ENCODE measurements at places on chromosomes 7 and 10. TPM values are rescaled to one million over a fixed set of nuclear protein-coding genes. Genes with fewer than 3 reads are reported as not detected.

The PMS2 gene
- 22.3 TPM for total RNA-seq

The CD36 gene
- 20.1 TPM for total RNA-seq

The GPRIN2 gene
- 2.8 TPM for total RNA-seq

The PLCE1 gene
- total RNA-seq = 1.7 TPM

The POLR1F gene
- 20.8 TPM for total RNA-seq

The FAM171A1 gene
- 31.6 TPM for total RNA-seq

The ANKRD30A gene
- 0.18 TPM for total RNA-seq

The H2BK1 gene
- not detected for total RNA-seq

The C7orf33 gene
- total RNA-seq = not detected

The LRRN3 gene
- total RNA-seq = 13.3 TPM

The MAPK8 gene
- 63.0 TPM for total RNA-seq

The FMC1 gene
- 29.0 TPM for total RNA-seq

The NPSR1 gene
- total RNA-seq = 53.7 TPM

The PCBD1 gene
- 49.7 TPM for total RNA-seq

The SLC16A9 gene
- total RNA-seq = 3.8 TPM

The GPR15LG gene
- not detected for total RNA-seq

GRCh38 chr10:112286837-112287818, 3.9 kb downstream of the TECTB start:
- ATAC-seq = no peak

GRCh38 chr7:81768951-81769778, 682 bp downstream of the HGF start:
- ATAC-seq = peak; percentile 7

DNA sequence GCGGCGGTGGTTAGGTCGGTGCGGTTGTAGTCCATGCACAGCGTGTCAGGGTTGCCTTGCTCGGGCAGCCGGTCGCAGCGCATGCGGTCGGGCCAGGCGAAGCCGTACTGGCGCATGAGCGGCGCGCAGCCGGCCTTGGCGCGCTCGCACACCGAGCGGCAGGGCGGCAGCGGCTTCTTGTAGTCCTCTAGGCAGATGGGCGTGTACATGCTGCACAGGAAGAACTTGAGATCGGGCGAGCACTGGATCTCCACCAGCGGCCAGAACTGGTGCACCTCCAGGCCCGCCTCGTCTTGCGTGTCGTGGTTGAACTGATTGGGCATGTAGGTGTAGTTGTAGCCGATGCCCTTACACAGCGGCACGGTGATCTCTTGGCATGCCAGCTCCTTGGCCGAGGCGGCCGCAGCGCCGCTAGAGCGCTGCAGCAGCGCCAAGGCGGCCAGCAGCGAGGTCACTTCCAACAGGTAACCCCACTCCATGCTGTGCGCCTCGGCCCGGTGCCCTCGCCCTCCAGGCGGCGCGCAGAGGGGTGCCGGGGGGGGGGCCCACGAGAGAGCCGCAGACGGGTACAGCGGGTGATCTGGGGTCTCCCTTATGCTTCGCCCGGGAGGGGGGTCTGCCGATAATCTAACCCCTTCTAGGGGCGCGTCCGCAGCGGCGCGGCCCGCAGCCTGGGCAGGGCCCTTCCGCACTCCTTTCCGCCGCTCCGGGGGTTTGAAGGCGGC, 983 bp downstream of the FZD8 start:
- ATAC-seq = peak; percentile 54

- no peak for ATAC-seq
Measured at GRCh38 chr7:51973071-51973470, 656.5 kb upstream of the COBL start.

- no peak for ATAC-seq
Measured at GRCh38 chr10:1602037-1602484, 135.3 kb downstream of the ADARB2 start.

GRCh38 chr10:117502421-117503243, 39.9 kb upstream of the EMX2 start:
- ATAC-seq = no peak

DNA sequence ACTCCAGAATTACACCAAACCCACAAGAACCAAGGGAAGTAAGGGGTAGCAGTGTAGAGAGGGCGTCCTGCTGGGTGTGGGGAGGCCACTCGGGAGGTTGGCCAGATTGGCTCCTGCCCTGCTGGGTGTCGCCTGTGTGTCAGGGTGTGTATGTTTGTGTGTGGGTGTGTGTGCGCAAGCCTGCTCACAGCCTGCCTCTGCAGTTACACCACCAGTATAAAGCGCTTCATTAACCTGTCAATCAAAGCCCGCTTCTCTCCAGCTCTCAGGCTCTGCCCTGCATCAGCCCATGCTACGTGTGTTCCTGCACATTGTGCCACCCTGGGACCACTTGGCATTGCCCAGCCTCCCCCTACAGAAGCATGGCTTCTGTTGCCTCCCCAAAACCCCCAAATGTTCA, 83.3 kb upstream of the PAX2 start:
- no peak for ATAC-seq

DNA sequence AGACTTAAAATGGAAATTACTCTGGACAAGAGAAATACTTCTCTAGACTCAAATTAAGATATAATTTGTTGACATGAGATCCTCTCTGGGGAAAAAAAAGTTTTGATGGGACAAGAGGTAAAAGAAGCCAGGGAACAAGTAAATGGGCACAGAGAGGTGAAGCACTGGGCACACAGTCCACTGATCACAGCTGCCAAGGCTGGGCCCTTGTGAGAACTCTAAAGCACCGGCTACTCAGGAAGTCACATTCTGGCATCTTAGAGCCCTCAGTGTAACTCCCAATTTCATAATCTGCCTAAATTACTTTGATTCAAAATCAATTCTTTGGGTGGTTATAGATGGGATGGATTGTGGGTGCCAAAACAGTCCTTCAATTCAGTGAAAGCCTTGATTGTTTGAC, 123.2 kb upstream of the CACNA2D1 start:
- ATAC-seq = no peak

- ATAC-seq = no peak
Measured at GRCh38 chr10:122983898-122984297, 3.7 kb downstream of the PSTK start.

GRCh38 chr7:81638198-81638597, 131.6 kb downstream of the HGF start:
- no peak for ATAC-seq

DNA sequence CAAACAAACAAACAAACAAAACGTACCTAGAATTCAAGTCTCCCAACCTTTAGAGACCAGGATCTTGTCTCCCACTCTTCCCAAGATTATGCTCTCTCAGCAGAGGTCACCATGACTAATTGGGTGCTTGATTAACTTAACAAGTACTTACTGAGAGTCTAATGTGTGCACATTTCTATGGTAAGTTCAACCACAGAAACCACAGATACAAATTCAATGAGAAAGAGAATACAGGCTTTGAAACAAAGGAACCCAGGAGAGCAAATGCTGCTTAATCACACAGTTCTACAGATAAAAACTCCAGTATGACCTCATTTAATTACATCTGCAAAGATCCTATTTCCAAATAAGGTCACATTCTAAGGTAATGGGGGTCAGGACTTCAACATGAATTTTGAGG, 142.8 kb downstream of the DNAJC1 start:
- no peak for ATAC-seq

DNA sequence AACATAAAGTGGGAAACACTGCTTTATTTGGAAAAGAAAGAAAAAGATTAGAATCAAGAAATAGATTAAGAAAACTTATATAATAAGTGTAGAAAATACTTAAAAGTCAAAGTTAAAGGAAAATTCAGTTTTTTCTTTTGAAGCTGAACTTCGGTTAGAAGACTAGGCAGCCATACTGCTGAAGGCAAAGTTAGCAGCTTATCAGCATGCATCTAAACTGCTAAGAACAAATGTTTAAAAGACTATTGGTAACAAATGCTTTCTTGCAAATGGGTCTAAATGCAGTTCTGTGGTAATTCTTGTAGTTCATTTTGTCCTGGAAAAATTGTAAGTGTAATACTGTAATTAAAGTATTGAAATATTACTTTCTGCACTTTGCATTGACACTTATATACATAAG, 18.0 kb downstream of the MIOS start:
- no peak for ATAC-seq

- no peak for ATAC-seq
Measured at GRCh38 chr10:86344281-86344680, 22.3 kb downstream of the GRID1 start.

DNA sequence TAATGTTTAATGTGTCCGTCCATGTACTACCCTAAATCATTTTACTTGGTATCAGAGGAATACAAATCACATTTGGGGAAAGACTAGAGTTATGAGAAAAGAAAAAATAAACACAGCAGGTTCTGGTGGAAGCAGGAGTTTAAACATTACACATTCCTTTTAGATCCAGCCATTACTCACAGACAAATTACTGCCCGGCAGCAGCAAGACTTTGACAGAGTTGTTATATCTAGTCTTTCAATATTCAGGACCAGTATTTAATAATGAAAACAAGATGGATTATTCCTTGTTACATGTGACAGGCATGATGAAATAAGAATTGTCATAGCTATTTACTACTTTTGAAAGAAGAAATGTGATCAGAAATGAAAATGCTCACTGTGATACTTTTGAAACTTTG, 131.8 kb upstream of the GNAI1 start:
- ATAC-seq = no peak

- no peak for ATAC-seq
Measured at GRCh38 chr7:98209166-98209920, 1.9 kb upstream of the BHLHA15 start.

GRCh38 chr10:63752318-63752717, 231.1 kb downstream of the REEP3 start:
- no peak for ATAC-seq

DNA sequence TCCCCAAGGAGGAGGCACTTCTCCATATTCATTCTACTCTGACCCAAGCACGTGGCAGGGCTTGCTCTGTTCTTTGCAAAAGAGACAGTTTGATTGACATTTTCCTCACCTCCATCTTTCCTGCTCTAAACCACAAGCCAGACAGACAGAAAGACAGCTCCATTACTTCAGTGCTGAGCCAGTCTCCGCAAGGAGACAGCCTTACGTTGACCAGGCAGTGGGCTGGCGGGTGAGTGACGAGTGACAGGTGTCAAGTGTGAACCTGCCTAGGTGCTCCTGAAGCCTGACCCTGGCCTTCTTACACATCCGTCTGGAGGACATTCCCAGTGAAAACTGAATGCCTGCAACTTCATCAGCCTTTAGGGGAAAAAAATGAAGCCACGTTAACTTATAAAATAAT, 314.6 kb downstream of the TNS3 start:
- ATAC-seq = no peak

GRCh38 chr10:123134343-123134914, 1.3 kb upstream of the HMX3 start:
- no peak for ATAC-seq

GRCh38 chr10:75542906-75543305, 111.5 kb downstream of the LRMDA start:
- peak; percentile 99 for ATAC-seq

DNA sequence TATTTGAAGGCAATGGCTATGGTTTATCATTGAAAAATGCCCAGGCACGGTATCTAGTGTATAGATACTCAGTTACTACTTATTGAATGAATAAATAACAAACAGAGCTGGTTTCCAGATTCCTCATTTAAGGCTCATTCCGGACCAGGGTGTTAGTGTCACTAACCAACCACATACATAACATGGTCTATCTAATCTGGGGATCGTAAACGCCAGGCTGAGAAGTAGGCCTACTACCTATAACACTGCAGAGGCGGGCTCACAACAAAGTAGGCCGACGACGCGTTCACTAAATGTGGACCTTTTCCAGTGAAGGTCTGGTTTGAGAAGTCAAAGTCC, 423 bp downstream of the LSM5 start:
- ATAC-seq = no peak

DNA sequence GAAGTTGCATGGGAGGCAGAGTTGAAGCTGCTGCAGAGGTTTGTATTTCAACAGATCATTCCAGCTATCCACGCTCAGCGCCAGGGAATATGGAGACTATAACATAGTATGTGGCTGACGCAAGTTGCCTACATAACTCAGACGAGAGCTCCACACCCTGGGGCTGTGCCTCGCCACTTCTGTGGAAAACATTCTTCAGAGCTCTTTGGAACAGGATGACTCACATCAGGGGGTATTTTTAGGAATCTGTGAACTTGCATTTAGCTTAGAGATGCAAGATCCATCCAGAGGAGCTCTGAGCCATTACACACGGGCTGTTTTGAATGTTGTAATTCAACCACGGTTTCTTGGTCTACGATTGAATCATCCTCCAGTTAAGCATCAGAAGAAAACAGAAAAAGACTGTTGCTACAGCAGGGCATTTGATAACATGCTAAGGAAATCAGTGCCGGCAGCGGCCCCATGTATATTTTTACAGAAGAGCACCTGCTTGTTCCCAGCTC, 481.5 kb upstream of the AKR1E2 start:
- peak; percentile 100 for ATAC-seq

DNA sequence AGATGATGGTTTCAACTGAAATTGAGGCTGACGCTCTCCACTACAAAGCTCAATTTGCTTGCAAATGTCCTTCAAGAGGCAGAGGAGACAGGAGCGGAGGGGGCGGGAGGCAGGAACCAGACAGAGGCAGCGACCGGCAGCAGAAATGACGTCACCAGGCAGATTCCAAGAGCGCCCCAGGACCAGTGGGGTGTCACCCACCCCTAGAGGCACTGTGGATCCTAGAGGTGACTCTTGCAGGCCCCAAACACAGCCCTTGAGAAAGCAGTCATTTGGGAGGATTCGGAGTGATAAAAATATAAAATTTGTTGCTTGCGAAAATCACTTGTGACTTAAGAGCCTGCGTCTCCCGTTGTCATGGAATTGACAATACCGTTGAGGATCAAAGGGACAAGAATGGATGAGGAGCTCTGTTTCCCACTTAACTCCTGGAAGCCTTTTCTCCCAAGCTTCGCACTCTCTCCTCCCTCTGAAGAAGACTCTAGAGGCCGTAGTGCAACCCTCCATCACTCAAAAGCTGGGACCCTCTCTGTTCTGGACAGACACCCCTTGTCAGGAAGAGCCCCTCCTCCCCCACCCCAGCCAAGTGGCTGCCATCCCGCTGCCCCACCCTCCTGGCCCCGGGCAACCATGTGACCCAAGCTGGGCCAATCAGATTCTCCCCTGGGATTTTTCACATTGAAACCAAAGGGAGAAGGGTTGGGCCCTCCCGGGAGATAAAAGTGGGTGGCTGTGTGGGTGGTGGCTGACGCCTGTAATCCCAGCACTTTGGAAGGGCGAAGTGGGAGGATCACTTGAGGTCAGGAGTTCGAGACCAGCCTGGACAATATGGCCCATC, 16.3 kb upstream of the SLC29A4 start:
- peak; percentile 92 for ATAC-seq

DNA sequence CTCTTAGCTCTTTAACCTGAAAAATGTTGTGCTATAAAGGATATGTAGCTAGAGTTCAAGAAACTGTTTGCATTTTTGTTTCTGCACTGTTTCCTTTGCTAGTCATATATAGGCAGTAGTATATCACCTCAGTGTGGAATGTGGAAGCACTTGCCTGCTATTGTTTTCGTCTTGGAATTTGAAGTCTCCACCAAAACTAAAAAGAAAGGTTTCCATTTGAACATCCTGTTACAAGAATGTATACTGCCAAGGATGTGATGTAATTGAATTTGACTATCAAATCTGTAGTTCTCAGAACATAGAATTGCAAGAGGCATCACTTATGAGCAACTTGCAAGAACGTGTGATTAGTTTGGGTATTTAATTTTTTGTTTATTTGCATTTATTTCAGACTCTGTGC, 51.1 kb upstream of the MEOX2 start:
- no peak for ATAC-seq

GRCh38 chr10:27701938-27702537, 43.6 kb downstream of the MKX start:
- ATAC-seq = peak; percentile 84
